ENCODE measurements at places on chromosomes 1 and 21. TPM values are rescaled to one million over a fixed set of nuclear protein-coding genes. Genes with fewer than 3 reads are reported as not detected.
A peak's percentile ranks its signal among the peaks of the same experiment; 100 is the strongest.

KRTAP21-2 gene
- not detected for total RNA-seq

GPATCH3 gene
- total RNA-seq, result 10.3 TPM

RYR2 gene
- 3.2 TPM for total RNA-seq

DNA sequence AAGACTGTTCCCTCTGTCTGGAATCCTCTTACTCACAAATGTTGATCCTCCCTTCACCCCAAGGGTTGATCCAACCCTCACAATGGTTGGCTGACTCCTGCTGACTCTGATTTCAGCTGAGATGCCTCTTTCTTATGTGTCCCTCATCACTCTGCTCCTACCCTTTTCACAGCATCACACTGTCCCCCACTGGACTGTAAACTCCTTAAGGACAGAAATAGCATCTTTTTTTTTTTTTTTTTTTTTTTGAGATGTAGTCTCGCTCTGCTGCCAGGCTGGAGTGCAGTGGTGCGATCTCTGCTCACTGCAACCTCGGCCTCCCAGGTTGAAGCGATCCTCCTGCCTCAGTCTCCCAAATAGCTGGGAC lies 97.9 kb upstream of the SYT6 start:
- H3K4me1 ChIP-seq, result no peaks in the 10 kb centered on the region
- DNase-seq, result no peak
- no peaks in the 10 kb centered on the region for H3K36me3 ChIP-seq
- peaks cover 3% of the 10 kb centered on the region for H3K27me3 ChIP-seq
- no peak overlapping the region for H3K27ac ChIP-seq

DNA sequence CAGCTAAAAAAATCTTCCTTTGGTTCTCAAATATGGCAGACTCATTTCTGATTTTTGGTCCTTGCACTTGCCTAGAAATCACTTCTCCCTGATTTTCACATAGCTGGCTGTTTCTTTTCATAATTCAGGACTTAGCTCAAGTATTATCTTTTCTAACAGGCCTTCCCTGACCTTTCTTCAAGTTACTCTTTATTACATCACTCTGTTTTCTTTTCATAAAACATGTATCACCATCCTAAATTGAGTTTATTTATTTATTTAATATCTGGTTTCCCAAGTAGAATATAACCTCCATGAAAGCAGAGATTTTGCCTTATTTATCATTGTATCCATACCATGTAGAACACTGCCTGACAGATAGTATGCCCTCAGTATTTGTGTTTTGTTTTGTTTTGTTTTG lies 18.2 kb upstream of the GNG5 start:
- no peak overlapping the region for H3K4me3 ChIP-seq
- H3K4me1 ChIP-seq, result no peaks in the 10 kb centered on the region
- no peaks in the 10 kb centered on the region for H3K36me3 ChIP-seq

DNA sequence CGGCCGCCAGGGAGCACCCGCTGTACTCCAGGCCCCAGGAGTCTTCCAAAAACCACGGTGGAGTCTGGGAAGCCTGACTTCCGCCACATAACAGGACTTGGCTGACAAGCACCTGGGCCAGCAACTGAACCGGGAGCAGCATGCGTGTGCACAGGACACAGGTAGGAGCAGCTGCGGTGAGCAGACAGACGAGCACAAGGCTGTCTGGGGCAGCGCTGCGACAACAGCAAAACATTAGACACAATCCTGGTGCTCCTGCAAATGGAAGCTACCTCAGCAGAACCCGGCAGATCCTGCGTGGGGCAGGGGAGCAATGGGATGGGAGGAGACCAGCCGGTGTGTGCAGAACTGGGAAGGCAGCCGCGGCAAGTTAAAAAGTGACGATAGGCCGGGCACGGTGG lies 80.4 kb downstream of the NPHP4 start:
- peaks cover 31% of the 10 kb centered on the region for H3K36me3 ChIP-seq
- H3K4me3 ChIP-seq, result no peak overlapping the region
- H3K27me3 ChIP-seq, result no peaks in the 10 kb centered on the region
- H3K4me1 ChIP-seq, result peaks cover 10% of the 10 kb centered on the region

DNA sequence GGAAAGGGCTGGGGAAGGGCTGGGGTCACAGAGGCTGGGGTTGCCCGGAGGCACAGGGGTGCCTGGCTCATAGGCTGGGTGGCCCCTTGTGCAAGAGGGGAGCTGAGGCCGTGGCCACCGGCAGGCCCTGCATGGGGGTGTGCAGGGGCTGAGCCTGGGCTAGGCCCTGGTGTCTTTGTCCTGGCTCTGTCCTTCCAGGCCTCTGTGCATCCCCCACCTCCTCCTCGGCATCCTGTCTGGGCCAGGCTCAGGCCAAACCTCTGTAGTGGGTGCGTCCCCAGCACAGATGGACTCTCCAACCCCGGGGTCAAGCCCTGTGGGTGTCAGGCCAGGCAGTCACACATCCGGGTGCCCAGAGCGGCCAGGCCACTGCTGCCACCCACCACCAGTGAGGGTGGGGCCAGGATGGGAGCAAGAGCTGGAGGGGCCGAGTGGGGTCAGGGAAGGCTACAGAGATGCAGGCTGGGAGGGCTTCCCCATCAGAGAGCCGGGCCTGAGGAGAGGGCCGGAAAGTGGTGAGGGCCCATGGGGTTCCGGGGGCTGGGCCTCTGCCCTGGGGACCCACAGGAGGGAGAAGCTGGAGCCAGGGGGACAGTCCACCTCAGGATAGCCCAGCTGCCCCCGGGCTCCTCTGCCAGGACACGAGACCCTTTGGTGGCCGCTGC lies 19.4 kb downstream of the PANK4 start:
- H3K4me3 ChIP-seq, result no peak overlapping the region
- H3K4me1 ChIP-seq, result peaks cover 6% of the 10 kb centered on the region
- H3K27ac ChIP-seq, result no peak overlapping the region
- no peak for DNase-seq

- H3K27ac ChIP-seq, result no peak overlapping the region
- H3K4me3 ChIP-seq, result no peak overlapping the region
- H3K27me3 ChIP-seq, result no peaks in the 10 kb centered on the region
- DNase-seq, result no peak
- H3K36me3 ChIP-seq, result peaks cover 97% of the 10 kb centered on the region
- peaks cover 9% of the 10 kb centered on the region for H3K4me1 ChIP-seq
Observed at GRCh38 chr1:230680300-230681025, 33.5 kb downstream of the AGT start.

- H3K4me3 ChIP-seq, result no peak overlapping the region
- H3K36me3 ChIP-seq, result peaks cover 56% of the 10 kb centered on the region
- H3K27ac ChIP-seq, result no peak overlapping the region
- H3K27me3 ChIP-seq, result no peaks in the 10 kb centered on the region
Observed at GRCh38 chr1:26181586-26182382, 4.5 kb downstream of the CNKSR1 start.

DNA sequence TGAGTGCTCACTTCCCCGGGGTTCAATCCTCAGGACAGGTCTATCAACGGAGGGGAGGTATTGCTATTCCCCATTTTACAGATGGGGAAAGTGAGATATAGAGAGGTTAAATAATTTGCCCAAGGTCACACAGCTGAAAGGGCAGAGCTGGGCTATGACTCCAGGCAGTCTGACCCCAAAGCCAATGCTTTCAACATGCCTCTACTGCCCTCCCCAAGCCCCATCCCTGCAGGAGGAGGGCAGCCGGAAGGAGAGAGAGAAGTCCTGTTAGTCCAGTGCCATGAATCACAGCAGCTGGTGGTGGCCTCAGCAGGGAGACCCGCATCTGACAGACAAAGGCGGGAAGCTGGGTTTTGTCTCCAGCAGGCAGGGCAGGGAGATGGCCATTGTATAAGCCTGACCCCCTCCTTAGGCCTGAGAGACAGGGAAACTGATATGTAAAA lies 20.0 kb upstream of the CLIC4 start:
- H3K36me3 ChIP-seq, result no peaks in the 10 kb centered on the region
- H3K27me3 ChIP-seq, result no peaks in the 10 kb centered on the region
- peak; percentile 58 for DNase-seq
- no peak overlapping the region for H3K4me3 ChIP-seq

DNA sequence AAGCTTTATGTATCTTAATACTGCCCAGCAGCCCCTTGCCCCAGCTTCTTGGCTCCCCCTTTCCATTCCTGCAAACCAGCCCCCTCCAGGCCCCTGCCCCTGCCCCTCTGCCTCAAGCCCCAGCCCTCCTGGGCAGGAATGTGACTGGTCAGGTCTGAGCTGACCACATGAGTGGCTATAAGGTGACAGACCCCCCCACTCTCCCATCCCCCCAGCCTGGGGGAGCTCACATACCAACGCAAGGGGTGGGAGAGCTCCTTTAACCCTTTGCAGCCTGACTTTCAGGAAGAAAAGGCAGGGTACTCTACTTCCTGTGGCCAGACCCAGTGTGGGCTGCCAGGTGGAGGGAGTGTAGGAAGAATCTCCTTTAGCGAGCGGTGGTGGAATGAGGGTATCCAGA lies 33.2 kb downstream of the AHDC1 start:
- H3K27ac ChIP-seq, result peak overlapping the region; percentile 95
- no peak overlapping the region for H3K4me3 ChIP-seq
- H3K27me3 ChIP-seq, result no peaks in the 10 kb centered on the region
- no peaks in the 10 kb centered on the region for H3K36me3 ChIP-seq

DNA sequence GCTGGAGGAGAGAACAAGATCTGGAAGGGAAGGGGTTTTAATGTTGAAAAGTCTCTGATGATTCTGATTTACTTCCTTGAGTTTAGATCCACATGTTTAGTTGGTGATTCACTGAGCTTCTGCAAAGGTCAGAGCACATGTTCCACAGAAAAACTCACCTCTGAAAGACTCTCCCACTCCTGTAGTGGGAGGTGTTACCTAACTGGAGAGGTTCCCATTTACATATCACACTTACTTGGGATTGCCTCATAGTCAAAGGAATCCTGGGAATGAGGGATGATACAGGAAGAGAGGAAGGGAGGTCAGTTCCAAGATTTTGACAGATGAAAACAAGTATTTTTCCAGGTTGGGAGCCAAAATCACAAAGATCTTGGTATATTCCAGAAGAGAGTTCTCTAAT lies 2.7 kb upstream of the NTNG1 start:
- no peaks in the 10 kb centered on the region for H3K36me3 ChIP-seq
- no peak for DNase-seq
- H3K27ac ChIP-seq, result no peak overlapping the region
- peaks cover 29% of the 10 kb centered on the region for H3K4me1 ChIP-seq
- no peaks in the 10 kb centered on the region for H3K27me3 ChIP-seq
- H3K4me3 ChIP-seq, result no peak overlapping the region

GRCh38 chr1:165073185-165074007 lies 283.1 kb downstream of the LMX1A start:
- no peak overlapping the region for H3K4me3 ChIP-seq
- no peak for DNase-seq
- H3K36me3 ChIP-seq, result no peaks in the 10 kb centered on the region
- no peaks in the 10 kb centered on the region for H3K4me1 ChIP-seq
- H3K27me3 ChIP-seq, result no peaks in the 10 kb centered on the region
